ENCODE measurements at places on chromosomes 3 and 15. TPM values are rescaled to one million over a fixed set of nuclear protein-coding genes. Genes with fewer than 3 reads are reported as not detected.

- H3K4me3 ChIP-seq = no peak overlapping the region
- no peak overlapping the region for H3K27ac ChIP-seq
- no peaks in the 10 kb centered on the region for H3K27me3 ChIP-seq
- H3K36me3 ChIP-seq = no peaks in the 10 kb centered on the region
- ATAC-seq = no peak
Observed at GRCh38 chr3:49454898-49455681, 15.0 kb upstream of the DAG1 start.

Gene PLAAT1
- total RNA-seq = not detected

DNA sequence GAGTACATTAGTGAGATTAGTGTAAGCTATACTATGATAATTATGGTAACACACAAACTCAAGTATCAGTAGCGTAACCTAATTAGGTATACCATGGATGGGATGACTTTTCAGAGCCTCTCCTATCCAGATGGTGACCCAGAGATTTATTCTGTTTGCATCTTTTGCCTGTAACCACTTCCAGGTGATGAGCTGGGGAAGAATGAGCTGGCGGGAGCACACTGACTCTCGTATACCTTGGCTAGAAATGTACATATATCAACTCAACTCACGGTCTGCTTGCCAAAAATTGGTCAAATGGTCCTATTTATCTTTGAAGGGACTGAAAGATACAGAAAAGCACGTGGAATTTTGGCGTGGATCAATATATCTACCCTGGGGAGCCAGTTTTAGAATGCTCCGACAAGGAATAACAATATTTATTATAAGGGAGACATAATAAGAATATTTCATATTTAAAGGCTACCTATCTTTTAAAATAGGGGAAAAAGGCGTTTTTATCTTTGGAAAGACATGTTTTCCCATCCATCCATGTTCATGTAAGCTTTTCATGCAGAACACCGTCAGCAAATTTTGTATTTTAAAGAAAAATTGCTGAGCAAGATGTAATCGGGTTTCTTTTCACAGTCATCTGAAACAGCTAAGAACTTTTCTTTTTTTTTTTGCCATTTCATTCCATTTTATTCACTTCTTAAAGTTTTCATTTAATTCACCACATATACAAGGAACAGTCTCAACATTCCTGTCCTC lies 502.6 kb upstream of the CBLB start:
- H3K27me3 ChIP-seq = no peaks in the 10 kb centered on the region
- ATAC-seq = no peak
- no peak overlapping the region for H3K27ac ChIP-seq
- H3K36me3 ChIP-seq = no peaks in the 10 kb centered on the region

DNA sequence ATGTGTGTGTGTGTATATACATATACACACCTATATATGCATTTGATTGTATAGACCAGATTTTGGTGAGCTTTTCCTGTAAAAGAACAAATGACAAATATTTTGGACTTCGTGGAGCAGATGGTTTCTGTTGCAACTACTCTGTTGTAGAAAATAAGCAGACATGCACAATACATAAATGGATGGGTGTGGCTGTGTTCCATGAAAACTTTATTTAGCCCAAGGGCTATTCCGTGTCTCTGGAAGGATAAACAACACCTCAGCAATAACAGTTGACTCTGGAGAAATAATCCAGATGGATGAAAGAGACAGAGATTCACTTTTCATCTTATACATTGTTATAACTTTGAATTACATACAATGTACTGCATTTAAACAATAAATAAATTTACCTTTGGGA lies 441.4 kb downstream of the CNTN3 start:
- no peaks in the 10 kb centered on the region for H3K27me3 ChIP-seq
- H3K27ac ChIP-seq = no peak overlapping the region
- H3K4me3 ChIP-seq = no peak overlapping the region
- H3K36me3 ChIP-seq = no peaks in the 10 kb centered on the region
- H3K4me1 ChIP-seq = no peaks in the 10 kb centered on the region

DNA sequence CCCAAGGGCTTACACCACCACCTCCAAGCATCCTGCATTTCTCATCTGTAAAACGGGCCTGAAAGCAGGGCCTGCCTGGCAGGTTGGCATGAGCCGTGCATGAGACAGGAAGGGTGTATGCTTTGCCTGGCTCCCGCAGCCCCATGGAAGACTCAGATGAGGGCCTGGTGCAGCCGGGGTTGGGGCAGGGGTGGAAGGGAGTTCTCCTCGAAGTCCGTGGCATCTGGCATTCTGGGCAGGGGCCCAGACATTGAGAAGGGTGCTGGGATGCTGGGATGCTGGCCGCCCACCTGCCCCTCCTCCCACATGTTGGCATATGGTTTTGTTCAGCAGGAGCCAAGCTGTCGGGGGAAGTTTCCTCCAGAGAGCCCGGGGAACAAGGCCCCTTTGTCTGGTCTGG lies 13.0 kb upstream of the FBLN2 start:
- peaks cover 28% of the 10 kb centered on the region for H3K27me3 ChIP-seq
- no peak overlapping the region for H3K4me3 ChIP-seq
- no peak for ATAC-seq
- H3K4me1 ChIP-seq = peaks cover 61% of the 10 kb centered on the region
- H3K36me3 ChIP-seq = no peaks in the 10 kb centered on the region
- H3K27ac ChIP-seq = peak overlapping the region; percentile 37

DNA sequence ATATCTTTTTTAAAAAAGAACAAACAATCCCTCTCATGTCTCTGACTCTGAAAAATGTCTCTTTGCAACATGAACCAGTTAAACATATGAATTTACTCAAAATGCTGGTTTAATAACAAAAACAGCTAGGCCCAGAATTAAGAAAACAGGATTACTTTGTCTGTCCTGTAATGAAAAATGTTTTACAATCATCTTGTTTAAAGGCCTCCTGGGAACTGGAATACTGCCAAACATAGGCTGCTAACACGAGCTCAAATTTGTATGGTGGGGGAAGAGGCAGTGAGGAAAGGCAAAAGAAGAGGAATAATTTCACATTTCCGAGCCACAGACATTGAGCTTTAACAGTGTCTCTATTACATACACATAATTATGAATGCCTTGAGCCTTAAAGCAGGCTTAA lies 61.7 kb upstream of the PPIB start:
- no peak overlapping the region for H3K4me3 ChIP-seq
- H3K27me3 ChIP-seq = no peaks in the 10 kb centered on the region
- no peaks in the 10 kb centered on the region for H3K4me1 ChIP-seq
- no peak for ATAC-seq

Gene STRIT1
- total RNA-seq = not detected

All from gastroesophageal sphincter (tissue), 4 donors.